ENCODE measurements at places on chromosomes 16 and 17.

DNA sequence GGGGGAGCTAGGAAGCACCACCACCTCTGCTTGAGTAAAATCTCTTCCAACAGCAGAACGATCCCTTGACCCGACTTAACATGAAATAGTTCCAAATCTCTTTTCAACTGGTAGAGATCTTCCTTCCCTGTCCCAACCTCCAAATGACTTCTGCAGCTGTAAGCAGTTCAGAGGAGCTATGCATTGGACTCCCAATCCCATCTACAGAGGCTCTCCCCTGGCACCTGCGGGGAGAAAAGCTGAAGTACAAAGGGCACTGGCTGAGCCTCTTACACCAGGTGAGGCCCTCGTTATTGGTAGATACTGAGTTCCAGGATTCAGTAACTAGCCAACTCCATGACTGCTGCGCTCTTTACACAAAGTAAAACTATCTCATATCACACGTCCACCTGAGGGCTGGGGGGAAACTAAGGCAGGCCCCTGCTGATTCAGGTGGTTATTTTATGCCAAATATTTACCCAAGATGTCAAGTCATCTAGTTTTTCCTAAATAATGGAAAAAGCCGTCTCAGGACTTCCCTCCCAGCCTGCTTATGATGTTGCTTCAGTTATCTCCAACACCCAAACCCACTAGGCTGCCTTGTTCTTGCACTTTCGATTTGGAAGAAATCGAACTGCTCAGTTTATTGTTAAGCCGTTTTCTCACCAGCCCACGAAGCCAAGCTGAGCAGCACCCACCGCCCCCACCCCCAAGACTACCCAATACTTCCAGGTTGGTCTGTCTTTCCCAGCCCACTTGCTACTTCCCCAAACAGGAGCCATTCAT lies 3.2 kb downstream of the ACTG1 start:
- peak; percentile 68 for DNase-seq

GRCh38 chr16:4572715-4573114 lies 16.6 kb downstream of the C16orf96 start:
- DNase-seq = no peak

DNA sequence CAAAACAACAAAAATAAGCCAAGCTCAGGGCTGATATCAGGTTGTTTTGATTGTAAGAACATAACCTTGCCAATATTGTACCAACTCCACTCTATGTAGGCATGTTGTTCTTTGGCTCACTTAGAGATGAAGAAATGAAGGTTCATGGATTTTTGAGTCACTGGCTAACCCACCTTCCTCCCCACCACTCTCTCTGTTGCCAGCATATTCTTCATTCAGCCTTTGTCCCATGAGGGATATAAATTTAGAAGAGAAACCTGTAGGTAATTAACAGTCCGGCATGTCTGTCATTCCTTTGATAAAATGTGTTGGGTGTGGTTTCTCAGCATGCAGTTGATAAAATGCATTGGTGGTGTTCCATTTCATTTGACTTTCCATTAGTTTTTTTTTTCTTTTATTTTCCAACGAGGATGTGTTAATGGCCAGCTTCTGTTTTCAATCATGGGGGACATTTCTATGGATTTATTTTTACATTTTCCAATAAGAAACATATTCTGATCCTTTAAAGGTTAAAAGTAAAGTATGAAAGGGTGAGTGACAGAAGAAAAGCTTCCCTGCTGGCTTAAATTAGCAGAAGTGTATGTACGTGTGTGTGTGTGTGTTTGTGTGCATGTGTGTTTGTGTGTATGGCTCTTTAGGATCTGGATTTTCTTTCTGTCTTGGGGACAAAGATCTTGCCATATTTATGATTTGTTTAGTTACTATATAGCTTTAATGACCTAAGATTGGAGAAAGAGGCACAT lies 166.2 kb upstream of the KCNJ16 start:
- DNase-seq = no peak

DNA sequence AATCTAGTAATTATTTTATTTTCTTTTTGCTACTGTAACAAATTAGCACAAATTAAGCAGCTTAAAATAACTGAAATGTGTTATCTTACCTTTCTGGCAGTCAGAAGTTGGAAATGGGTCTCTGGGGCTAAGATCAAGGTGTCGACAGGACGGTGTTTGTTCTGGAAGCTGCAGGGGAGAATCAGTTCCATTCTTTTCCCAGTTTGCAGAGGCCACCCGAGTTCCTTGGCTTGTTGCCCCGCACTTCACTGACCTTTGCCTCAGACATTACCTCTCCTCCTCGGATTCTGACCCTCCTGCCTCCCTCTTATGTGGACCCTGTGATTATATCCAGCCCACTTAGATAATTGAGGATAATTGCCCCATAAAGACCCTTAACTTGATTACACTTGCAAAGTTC lies 61.0 kb upstream of the MAF start:
- no peak for DNase-seq

- no peak for DNase-seq
Observed at GRCh38 chr16:84478172-84478947, 26.1 kb downstream of the MEAK7 start.

GRCh38 chr17:21378553-21378952 lies 2.4 kb downstream of the KCNJ12 start:
- DNase-seq = no peak

GRCh38 chr16:15897834-15898254 lies 9.4 kb upstream of the CEP20 start:
- DNase-seq = no peak

- DNase-seq = no peak
Observed at GRCh38 chr17:48551596-48552465, 6.9 kb upstream of the HOXB2 start.

DNA sequence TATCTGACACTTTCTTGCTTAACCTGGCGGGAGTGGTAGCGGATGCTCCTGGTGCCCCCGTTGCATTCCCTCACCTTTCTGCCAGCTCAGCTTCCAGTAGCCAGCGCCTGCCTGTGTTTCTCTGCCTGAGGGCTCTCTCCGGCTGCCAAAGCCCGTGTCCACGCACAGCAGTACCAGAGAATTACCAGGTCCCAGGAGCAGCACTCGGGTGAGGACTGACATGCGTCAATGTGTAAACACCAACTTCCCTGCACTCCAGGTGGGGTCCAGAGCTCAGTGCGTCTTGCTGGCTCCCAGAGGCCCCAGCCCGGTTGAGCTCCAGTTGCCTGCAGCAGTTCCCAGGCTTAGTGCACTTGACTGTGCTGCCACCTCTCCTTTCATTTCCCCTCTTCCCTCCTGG lies 54.8 kb downstream of the CDH13 start:
- no peak for DNase-seq

GRCh38 chr17:1546292-1546922 lies 16.2 kb downstream of the PITPNA start:
- DNase-seq = no peak

GRCh38 chr17:71667661-71668060 lies 453.2 kb upstream of the SOX9 start:
- no peak for DNase-seq

DNA sequence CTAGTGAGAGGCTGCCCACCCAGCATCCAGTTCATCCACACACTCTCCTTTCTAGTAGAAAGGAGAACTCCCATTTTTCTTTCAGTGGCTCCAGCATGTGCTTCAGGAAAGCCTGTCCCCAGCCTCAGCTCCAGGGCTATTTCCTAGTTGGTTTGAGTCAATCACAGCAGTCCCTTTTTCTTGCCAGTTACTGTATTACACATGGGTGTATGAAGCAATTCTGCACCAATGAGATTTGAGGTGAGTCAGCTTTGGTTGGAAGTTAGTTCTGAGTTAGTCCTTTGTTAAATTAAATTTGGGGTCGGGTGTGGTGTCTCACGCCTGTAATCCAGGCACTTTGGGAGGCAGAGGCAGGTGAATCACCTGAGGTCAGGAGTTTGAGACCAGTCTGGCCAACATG lies 24.8 kb downstream of the RAD51D start:
- no peak for DNase-seq

GRCh38 chr16:77663711-77664110 lies 58.6 kb upstream of the NUDT7 start:
- no peak for DNase-seq

GRCh38 chr16:2819939-2820835 lies 3.1 kb downstream of the PRSS21 start:
- DNase-seq = no peak

Measured in SK-N-DZ (cell line).